ENCODE measurements at places on chromosomes 2 and 18.

GRCh38 chr2:77479395-77479794 is 42.8 kb downstream of the LRRTM4 start:
- no peak for DNase-seq

DNA sequence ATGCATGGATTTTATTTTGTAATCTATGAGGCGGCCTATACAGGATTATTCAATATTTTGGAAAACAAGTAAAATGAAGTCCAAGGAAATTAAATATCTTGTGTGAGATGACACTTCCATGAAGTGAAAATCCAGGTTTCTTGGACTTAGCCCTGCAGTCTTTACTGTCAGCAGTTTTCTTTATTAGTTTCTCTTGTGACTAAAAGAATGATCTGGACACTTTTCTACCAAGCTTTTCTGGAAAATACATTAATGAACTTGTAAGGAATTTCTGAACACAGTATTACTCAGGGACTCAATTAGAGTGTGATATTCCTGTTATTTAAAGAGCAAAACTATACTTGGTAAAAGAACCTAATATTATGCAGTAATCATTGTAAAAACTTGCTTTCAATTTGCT is 610.4 kb upstream of the SLC8A1 start:
- DNase-seq: no peak

GRCh38 chr2:107729440-107729839 is 97.3 kb upstream of the RGPD4 start:
- DNase-seq: no peak

- no peak for DNase-seq
Measured at GRCh38 chr18:63245600-63245999, 74.0 kb downstream of the BCL2 start.

- DNase-seq: no peak
Measured at GRCh38 chr2:233303252-233303651, 4.4 kb upstream of the SAG start.

DNA sequence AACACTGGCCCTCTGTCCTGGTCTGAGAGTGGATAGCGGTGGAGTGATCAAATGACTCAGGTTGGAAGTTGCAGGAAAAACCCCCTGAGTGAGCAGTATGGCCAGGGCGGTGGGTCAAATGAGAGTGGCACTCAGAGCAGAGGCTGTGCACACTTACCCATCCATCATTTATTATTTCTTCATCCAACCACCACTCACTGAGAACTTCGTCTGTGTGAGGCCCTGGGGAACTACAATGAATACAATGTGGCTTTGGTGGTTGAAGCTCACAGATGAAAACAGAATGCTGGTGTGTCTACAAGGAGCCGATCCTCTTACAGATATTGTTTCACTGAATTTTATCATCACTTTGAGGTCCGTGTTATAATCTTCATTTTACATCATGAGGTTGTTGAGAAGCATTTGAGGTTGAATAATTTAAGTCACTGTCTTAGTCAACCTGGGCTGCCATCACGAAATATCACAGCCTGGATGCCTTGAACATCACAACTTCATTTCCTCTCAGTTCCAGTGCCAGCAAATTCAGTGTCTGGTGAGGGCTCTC is 73.4 kb upstream of the ID2 start:
- no peak for DNase-seq

- DNase-seq: no peak
Measured at GRCh38 chr2:204183608-204184007, 247.0 kb downstream of the ICOS start.

- DNase-seq: no peak
Measured at GRCh38 chr2:156343940-156344301, 11.4 kb upstream of the NR4A2 start.

DNA sequence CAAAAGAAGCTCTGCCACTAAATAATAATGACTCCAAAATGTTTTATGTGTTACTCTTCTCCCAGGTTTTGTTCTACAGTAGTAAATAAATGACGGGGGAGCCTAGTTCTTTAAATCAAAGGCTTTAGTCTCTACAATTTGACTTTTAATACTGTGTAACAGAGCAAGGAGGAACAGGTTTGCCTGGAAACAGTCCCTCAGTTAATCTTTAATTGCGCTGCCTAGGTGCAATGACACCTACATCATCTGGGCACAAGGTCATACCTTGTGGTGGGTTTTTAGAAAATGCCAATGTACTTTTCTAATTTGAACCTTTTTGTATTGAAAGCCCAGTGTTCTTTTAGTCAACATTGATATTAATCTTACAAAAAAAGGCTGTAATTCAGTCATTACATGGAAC is 287.3 kb upstream of the SETBP1 start:
- DNase-seq: no peak

DNA sequence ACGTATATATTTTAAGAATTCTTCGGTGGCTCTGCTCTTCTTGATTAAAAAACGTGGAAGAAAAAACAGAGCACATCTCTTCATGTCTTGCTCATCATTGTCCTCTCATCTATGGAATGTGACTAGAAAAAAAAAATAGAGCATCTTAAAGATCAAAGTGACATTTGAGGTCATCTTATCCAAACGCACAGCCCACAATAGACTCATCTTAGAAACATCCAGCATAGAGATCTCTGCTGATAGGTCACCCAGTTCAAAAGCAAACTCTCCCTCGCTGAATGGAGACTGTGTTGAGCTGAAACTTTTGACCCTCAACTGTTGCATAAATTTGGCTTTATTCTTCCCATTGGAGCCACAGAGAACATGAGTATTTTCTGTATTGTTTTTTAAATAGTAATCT is 65.2 kb downstream of the CMPK2 start:
- no peak for DNase-seq

DNA sequence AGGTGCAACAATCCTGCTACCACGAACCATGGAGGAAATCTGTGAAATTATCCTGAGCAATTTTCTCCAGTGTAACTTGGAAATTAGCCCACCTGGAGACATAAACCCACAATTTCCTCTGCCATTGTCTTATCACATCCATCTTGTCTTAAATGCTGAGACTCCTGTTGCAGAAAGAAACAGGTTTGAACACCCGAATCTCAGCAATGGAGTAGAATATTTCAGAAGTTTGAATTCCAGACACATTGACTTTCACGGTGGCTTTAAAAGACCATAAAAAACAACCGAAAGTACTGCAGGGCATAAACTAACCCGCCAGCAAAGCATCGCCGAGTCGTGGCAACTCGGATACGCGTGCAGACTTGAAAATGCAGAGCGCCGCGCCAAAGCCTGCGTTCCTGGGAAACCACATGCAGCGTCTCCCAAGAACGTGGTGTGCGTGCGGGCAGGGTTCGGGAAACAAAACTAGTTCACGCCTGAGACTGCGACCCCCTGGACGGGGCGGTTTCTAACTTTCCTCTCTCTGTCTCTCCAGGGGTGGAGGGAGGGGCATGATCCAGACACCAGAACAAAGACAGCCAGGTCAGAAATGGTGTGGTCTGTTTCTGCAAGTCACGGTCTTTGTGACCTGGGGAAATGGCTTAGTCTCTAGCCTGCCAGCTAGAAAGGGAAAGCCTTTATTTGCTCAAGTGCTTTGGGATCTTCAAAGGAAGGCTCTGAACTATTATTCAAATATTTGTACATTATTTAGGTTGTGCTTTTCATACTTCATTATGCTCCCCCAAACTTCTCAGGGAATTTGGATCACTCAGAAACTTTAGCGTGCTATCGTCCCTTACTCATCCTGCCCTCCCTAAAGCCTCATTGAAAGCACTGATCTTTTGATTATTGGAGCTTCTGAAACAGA is 26.9 kb upstream of the KCTD1 start:
- DNase-seq: peak; percentile 22

DNA sequence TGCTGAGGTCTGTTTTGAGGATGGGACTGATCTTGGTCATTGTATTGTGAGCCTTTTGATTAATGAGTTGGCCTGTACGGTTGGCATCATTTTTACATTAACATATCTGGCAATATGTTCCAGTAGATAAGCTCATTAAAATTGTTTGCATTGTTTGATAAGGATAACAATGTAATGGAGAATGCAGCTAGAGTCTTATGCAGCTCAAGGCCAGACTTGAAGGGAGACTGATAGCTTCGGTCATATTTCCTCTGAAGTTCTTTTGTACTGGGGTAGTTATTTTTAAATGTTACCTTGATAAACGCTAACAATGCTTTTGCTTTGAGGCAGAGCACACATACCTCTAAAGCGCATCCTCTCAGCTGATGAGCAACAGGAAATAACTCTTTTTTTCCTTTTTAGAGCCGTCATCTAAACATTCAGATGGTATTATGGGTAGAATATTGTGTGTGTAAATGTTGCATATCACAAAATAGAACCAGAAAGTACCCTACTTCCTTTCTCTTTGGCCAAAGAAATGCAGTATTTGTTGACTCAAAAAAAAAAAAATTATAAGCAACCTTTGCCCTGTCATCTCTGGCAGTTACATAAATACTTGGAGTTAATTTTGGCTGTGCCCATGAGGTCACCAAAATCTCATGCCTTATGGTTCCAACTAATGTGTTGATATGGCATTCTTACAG is 1.3 kb downstream of the MAPRE2 start:
- no peak for DNase-seq

DNA sequence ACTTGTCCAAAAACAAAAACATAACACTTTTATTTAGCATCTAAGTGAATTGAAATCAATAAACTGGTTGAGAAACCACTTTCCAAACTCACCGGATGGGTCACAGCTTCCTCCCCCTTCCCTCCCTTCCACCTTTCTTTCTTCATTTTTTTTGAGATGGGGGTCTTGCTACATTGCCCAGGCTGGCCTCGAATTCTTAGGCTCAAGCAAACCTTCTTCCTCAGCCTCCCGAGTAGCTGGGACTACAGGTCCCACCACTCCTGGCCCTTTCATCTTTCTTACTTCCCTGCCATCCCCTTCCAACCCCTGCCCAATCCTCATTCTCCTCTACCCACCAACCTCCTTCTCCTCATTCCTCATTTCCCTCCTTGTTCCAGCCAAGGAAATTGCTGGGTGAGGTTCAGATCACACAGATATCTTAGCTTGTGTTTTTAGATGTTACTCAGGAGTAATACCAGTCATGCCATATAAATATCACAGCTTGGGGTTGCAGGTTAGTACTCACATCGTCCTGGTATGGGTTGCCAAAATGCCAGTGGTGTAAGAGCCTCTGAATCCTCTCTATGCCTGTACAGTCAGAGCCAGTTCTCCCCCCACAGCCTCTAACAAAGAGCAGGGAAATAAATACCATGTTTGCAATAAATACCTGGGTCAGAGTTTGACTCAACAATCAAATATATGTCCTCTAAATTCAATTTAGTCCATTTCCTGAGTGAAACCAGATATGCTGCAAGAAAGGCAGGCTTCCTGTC is 132.7 kb upstream of the NDUFV2 start:
- DNase-seq: no peak

- no peak for DNase-seq
Measured at GRCh38 chr18:71021030-71021362, 732.2 kb downstream of the SOCS6 start.

- no peak for DNase-seq
Measured at GRCh38 chr2:100615471-100615870, 52.7 kb downstream of the PDCL3 start.

DNA sequence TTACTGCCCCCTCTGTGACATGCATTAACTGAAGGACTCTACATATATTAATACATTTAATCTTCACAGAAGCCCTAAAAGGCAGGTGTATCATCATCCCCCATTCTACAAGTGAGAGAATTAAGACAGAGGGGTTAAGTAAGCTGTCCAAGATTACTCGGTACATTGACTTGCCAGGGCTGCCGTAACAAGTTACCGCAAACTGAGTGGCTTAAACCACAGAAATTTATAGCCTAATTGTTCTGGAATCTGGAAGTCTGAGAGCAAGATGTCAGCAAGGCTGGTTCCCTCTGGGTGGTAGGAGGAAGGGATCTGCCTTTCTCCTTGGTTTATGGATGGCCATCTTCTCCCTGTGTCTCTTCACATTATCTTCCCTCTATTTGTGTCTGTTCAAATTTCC is 605.5 kb downstream of the EPHA4 start:
- peak; percentile 21 for DNase-seq

Measured in RWPE1 (cell line).